Cerebellum (tissue), 4 donors: ENCODE measurements at places on chromosomes 16 and 17. TPM values are rescaled to one million over a fixed set of nuclear protein-coding genes. Genes with fewer than 3 reads are reported as not detected.

PPL gene
- total RNA-seq: 3.3 TPM

ZNF207 gene
- 221 TPM for total RNA-seq

CA7 gene
- total RNA-seq: not detected

ABCC6 gene
- total RNA-seq: 0.18 TPM

TM4SF5 gene
- total RNA-seq: not detected

ZG16B gene
- total RNA-seq: not detected

AATK gene
- total RNA-seq: 7.3 TPM

ZNF469 gene
- total RNA-seq: 0.73 TPM

SHMT1 gene
- total RNA-seq: 9.9 TPM

PLEKHG4 gene
- 3.9 TPM for total RNA-seq

KRTAP3-3 gene
- total RNA-seq: not detected

EPX gene
- 0.09 TPM for total RNA-seq

ZFP3 gene
- 12.4 TPM for total RNA-seq

IL17C gene
- not detected for total RNA-seq

FOXF1 gene
- 1.2 TPM for total RNA-seq

NFATC2IP gene
- 35.2 TPM for total RNA-seq

TNFRSF13B gene
- total RNA-seq: not detected

MT1H gene
- total RNA-seq: not detected

TBC1D3E gene
- total RNA-seq: not detected

KRTAP4-5 gene
- not detected for total RNA-seq

CCDC154 gene
- total RNA-seq: 1.00 TPM

XYLT1 gene
- 42.9 TPM for total RNA-seq

SLC35G6 gene
- total RNA-seq: not detected
